Stimulated activated CD8-positive, alpha-beta memory T cell treated with anti-CD3 and anti-CD28 coated beads, Interleukin-7, amount 100 ng/mL, for 1 hour (primary cell): ENCODE measurements at places on chromosomes 1 and 21.

DNA sequence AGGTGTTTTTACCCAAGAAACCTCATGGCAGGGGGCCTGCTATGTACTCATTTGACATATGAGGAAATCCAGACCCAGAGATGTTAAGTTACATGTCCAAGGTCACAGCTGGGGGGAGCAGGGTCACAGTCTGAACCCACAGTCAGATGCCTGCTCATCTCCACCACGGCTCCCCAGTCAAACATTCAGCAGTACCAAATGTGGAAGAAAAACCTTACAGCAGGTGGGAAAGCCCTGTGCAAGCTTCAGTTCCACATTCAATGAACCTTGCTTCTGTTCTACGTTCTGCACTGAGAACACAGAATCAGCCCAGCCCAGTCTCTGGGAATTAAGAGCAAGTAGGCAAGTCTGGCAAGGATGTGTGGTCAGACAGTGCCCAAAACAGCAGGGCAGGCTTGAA, 35.2 kb downstream of the LRP8 start:
- no peak for DNase-seq

DNA sequence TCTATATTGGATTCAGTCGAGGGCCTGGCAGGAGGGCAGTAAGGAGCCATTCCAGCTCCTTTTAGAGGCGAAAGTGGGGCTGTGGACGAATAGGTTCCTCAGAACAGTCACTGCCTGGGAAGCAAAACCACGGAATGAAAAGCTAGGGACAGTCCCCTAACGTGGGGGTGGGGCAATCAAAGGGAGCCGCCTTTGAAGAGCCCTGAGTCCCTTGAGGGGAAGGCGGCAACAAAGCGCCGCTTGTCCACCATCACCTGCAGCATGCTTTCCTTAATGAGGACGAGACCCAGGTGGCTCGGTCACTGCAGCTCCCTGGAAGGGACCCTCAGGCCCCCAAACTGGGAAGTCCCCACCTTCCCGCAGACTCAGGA, 184.7 kb downstream of the ETS2 start:
- DNase-seq: no peak

GRCh38 chr1:32393832-32394140, 455 bp downstream of the BSDC1 start:
- peak; percentile 2 for DNase-seq

DNA sequence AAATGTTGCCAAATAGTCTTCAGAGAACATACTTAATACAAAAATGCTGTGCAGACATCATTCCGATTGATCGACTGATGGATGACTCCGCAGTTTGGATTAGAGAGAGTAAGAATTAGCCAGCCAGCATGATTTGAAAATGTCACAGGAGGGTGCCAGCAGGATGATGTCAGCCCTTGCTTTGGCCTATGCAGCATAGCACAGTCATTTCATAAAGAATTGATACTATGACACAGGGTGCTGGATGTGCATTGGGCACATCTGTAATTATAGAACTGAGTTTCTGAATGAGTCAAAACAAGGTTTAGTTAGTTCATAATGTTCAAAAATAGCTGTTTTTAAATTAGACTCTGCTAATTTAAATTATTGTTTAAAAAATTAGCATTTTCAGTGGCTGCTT, 21.6 kb upstream of the TRAF5 start:
- no peak for DNase-seq

DNA sequence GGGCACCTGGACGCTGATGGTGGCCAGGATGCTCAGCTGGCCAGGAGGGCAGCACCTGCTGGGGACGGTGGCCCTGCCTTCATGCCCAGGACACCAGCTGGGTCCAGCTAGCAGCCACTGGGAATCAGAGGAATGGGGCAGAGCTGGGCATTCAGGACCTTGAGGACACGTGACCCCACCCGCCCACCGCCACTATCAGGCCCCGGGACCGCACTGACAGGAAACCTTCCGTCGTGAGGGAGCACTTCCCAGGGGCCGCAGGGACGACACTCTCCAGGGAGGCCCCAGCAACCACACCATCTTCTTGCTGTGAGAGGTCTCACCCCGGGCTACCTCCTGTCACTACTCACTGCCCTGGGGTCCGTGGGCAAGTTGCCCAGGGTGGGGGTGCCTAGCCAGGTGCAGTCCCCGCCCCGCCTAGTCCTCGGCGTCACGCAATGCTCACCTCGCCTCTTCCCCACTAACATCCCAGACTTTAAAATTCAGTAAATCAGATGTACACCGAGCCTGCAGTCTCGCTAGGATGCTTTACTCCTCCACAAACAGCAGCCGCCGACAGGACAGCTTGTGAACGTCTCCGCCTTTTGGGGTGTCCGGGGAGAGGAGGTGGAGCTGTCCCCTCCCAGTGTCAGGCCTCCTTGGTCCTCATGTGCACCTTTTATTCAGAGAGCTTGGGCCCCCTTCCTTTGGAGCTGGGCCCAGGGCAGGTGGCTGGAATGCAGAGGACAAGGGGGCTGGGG, 4.9 kb downstream of the VWA1 start:
- no peak for DNase-seq

GRCh38 chr1:198552668-198553416, 12.4 kb upstream of the ATP6V1G3 start:
- DNase-seq: no peak

DNA sequence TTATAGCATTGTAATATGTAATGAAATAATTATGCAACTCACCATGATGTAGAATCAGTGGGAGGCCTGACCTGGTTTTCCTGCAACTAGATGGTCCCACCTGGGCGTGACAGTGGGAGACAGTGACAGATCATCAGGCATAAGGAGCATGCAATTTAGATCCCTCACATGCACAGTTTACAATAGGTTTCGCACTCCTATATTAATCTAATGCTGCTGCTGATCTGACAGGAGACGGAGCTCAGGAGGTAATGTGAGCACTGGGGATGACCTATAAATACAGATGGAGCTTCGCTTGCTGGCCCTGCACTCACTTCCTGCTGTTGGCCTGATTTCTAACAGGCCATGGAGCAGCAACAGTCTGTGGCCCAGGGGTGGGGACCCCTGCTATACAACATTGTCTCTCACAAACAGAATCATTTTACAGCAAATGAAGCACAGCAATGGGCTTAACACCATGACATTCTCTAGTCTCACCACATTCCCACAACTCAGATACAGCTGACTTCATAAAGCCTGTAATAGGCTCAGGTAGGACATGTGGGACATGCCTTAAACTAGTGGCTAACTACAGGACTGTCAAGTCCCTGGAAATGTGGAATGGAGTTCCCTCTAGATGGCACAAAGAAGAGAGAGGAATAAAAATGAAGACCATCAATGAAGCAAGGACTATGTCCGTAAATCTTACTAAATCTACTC, 40.7 kb upstream of the SLC5A9 start:
- no peak for DNase-seq

- no peak for DNase-seq
Measured at GRCh38 chr1:235075048-235075776, 53.4 kb downstream of the TOMM20 start.

DNA sequence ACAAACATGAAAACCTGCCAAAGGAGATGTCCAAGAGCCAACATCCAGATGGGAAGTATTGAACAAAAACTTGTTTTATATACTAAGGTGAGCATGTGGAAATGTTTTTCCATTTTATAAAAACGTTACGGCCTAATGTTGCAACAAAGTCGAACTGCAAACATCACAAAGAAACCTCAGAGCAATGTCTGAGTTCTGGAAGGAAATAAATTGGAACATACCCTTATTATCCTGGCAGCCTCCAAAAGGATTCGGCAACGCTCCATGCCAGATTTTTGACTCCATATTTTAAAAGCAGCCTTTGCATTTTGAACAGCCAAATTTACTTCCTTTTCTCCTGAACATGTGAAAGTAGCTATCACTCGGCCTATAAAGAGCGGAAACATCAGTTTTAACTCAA, 3.3 kb downstream of the ALDH9A1 start:
- no peak for DNase-seq

DNA sequence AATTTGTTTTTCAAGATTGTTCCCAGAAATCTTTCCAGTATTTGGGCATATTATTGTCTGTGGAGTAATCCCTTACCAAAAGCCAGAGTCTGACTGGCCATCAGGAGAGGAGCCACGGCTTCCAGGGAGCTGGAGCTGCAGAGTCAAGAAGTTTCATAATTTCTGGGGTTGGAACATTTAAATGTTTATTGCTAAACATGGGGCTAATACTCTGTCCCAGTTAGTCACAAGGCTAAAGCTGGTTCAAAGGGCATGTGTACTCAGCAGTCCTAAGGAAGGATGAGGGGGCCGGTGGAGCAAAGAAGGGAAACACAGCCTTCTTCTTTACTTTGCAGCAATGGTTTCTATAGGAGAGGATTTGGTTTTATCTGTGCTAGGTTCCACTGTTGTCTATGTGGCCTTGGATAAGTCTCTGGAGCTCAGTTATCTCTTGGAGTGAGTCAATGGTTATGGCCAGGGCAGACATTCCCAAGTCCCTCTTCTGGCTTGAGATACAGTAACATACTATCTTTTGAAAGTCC, 9.5 kb downstream of the DENND2D start:
- no peak for DNase-seq

- DNase-seq: no peak
Measured at GRCh38 chr1:191662746-191663145, 495.5 kb upstream of the RGS18 start.

DNA sequence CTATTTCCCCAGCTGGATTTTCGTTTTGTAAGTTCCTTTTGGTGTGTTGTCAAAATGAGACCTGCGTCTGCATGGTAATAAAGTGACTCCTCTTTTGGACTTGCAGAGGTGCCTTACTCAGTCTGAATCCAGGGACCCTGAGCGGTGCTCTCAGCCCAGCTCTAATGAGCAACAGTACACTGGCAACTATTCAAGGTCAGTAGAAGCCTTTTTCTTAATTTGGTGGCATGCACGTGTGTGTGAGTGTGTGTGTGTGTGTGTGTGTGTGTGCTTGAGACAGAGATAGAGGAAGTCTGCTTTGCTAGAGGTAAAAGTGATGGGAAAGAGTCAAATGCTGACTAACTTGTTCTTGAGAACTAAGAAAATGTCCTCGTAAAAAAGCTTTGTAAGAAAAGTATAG, 105.4 kb downstream of the CD247 start:
- no peak for DNase-seq

DNA sequence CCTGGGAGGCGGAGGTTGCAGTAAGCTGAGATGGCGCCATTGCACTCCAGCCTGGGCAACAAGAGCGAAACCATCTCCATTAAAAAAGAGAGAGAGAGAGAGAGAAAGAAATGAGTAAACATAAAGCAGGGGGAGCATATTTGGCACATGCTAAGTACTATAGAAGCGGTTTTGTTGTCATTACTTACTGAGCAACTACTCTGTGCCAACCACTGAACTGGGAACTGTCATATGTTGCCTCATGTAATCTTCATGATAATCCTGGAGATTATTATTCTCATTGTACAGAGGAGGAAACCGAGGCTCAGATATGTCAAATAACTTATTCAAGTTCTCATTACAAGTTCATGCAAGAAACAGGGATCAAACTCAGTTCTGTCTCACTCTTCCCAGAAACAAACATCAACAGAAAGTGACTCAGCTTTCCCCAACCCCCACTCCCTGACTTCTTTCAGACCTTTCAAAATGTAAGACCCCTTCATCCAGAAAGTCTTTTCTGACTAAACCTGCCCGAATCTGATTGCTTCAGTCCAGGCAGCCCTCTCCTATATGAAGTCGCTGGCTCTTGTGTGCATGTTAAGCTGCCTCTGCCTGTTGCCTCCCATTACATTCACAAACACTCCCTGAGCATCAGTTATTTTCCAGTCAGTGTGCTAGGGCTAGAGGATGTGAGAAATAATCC, 23.5 kb downstream of the LAMB3 start:
- DNase-seq: no peak

DNA sequence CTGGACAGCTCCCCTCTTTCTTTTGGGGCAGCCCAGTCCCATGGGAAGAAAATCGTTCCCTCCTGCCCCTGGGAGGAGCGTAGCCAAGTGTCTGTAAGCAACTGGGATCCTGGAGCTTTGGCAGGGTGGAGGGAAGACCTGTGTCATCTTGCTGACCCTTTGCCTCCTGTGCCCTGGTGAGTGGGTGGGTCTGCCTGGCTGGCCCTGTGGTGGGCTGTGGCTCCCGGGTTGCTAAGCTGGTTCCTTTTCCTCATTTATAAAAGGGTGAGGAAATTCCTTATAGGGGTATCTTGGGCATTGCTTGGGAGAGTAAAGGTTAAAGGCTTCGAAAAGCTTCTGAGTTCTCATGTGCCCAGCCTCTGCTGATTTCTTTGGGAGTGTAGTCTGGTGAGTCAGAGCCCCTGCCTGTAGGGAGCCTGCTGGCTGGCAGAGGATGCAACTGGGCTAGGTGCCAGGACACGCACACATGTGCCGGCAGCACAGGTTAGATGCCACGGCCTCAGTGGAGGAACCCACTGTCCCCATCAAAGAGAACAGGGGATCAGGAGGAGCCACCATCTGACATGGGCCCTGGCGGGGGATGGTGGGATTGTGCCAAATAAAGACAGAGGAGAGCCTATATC, 85.2 kb downstream of the ARHGEF10L start:
- DNase-seq: no peak
